ENCODE measurements at places on chromosomes 2 and 18.
A peak's percentile ranks its signal among the peaks of the same experiment; 100 is the strongest.

DNA sequence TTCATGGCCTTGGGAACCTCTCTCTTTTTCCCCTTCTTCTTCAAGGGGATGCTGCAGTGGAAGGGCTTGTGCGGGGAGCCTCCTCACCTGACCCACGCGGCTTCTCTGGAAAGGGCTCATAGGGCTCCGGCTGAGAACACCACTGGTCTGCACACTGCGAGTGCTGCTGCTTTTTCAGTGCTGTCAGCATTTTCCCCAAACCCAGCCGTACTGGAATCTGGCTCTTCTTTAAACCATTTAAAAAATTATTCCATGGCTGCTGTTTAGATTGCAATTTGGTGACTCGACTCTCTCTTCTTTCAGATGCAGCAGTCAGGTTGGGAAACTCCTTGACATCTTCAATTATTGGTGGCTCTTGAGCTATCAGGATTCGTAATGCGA lies 272.6 kb upstream of the DSEL start:
- no peak for DNase-seq

GRCh38 chr2:76679025-76679396 lies 843.2 kb downstream of the LRRTM4 start:
- no peak for DNase-seq

DNA sequence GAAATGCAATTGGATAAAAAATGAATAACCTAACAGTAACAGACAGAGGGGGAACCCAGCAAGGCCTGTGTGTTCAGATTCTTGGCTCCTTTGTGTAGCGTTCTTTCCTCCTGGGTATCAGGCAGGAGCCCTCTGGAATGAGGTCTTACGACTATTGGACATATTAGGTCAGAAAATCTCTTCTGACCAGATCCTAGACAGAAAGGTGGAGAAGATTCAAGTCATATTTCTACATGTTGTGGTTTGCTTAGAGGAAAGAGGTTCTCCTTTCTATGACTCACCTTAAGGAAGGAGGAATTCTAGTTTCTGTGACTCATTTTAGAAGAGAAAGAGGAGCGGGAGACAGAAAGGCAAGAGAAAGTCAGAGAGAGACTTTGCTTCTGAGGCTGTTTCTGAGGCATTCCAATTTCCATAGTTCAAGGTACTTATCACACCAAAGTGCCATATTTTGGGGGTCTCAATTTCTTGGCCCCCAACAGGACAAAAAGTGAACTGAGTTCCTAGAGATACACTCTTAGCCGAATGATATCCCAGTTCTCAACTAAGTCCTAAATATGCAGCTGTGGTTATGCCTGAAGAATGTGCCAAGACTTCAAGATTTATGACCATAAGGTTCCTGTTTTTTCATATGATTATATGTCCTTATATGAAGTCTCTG lies 618.6 kb downstream of the ZEB2 start:
- DNase-seq = no peak

- DNase-seq = no peak
Measured at GRCh38 chr18:74967979-74968378, 241.0 kb downstream of the PTGR3 start.

GRCh38 chr2:32858713-32859112 lies 88.0 kb upstream of the LTBP1 start:
- DNase-seq = no peak

DNA sequence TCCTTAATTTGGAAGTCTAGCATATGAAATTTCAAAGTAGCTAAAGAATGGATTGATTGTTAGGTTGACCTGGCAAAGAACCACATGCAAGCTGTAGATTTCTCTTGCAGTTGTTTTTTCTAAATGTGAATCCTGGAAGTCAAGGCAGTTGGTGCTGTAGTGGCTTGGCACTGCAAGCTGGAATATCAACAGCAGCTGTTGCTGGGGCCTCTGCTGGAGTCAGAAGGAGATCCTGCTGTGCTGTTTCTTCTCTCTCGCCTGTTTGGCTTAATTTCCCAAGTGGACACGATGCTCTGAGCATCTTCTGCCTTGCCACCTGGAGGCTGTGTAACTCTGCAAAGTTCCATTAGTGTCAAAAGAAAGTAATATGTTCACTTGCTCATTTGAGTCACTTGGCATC lies 12.6 kb downstream of the PIK3C3 start:
- no peak for DNase-seq

- peak; percentile 88 for DNase-seq
Measured at GRCh38 chr2:30231996-30232800, 864 bp downstream of the LBH start.

- no peak for DNase-seq
Measured at GRCh38 chr2:218721934-218722333, 11.3 kb downstream of the TTLL4 start.

DNA sequence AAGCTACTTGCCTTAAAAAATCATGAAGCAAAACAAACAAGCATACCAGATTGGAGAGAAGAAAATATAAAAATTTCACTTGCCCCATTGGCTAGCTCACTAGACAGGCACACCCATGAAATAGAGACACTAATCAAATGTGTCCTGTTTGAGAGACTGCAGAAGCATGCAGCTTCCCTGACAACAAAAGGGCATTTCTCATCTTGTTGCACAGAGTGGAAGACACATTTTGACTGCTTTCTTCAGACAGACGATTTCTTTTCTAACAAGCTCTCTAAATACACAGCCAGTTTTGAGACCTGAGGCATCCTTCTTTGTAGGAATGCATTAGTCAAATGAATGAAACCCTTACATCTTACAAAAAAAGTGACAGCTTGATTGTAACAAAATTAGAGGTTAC lies 1558.6 kb upstream of the NXPH2 start:
- DNase-seq = no peak

Data from NCI-H1436 (cell line).